ENCODE measurements at places on chromosomes 12 and 14. TPM values are rescaled to one million over a fixed set of nuclear protein-coding genes. Genes with fewer than 3 reads are reported as not detected.

The KRT6C gene
- total RNA-seq, result not detected

The CMKLR1 gene
- total RNA-seq, result 17.4 TPM

The PRMT5 gene
- 39.7 TPM for total RNA-seq

The CABP1 gene
- 0.32 TPM for total RNA-seq

The FITM1 gene
- total RNA-seq, result not detected

The TDRD9 gene
- total RNA-seq, result 1.3 TPM

The SRRM4 gene
- not detected for total RNA-seq

The RNASE4 gene
- 28.3 TPM for total RNA-seq

The TSPAN19 gene
- total RNA-seq, result not detected

The KRT83 gene
- not detected for total RNA-seq

The SP7 gene
- not detected for total RNA-seq

The CEP290 gene
- 14.1 TPM for total RNA-seq

The HCAR3 gene
- not detected for total RNA-seq

The NAV3 gene
- 88.6 TPM for total RNA-seq

The NRXN3 gene
- 0.32 TPM for total RNA-seq

The PPP2R3C gene
- total RNA-seq, result 29.9 TPM

The CD163 gene
- 0.24 TPM for total RNA-seq

The POTEM gene
- total RNA-seq, result not detected

The ZDHHC22 gene
- total RNA-seq, result not detected

The CCDC197 gene
- not detected for total RNA-seq

The PIWIL1 gene
- not detected for total RNA-seq

The ADAM21 gene
- total RNA-seq, result not detected

The CNTN1 gene
- 6.7 TPM for total RNA-seq

The TRIM9 gene
- 1.8 TPM for total RNA-seq

The POLR3B gene
- 10.2 TPM for total RNA-seq

The TMBIM4 gene
- total RNA-seq, result 81.5 TPM

The TFCP2 gene
- 9.6 TPM for total RNA-seq

The BAG5 gene
- 34.4 TPM for total RNA-seq

The GPX2 gene
- total RNA-seq, result not detected

The SSTR1 gene
- 5.5 TPM for total RNA-seq

The ARL1 gene
- total RNA-seq, result 91.2 TPM

The DNM1L gene
- total RNA-seq, result 69.8 TPM

The GALNT8 gene
- not detected for total RNA-seq

The CRACR2A gene
- 11.8 TPM for total RNA-seq

The IFNG-AS1 gene
- not detected for total RNA-seq

The NYNRIN gene
- 28.4 TPM for total RNA-seq

The KRT75 gene
- total RNA-seq, result not detected

The CLEC1B gene
- not detected for total RNA-seq

The SMCO3 gene
- not detected for total RNA-seq

The RTL1 gene
- not detected for total RNA-seq

The DEPDC4 gene
- 0.49 TPM for total RNA-seq

The LMNTD1 gene
- total RNA-seq, result 0.16 TPM

The LRCOL1 gene
- total RNA-seq, result not detected

The PPP1R13B gene
- total RNA-seq, result 2.8 TPM
